NAMALWA (cell line): ENCODE measurements at places on chromosomes 1 and 21.

GRCh38 chr1:88877382-88877825 is 14.0 kb downstream of the GTF2B start:
- peak; percentile 47 for DNase-seq

- DNase-seq: no peak
Observed at GRCh38 chr1:22285549-22286396, 142.9 kb upstream of the WNT4 start.

DNA sequence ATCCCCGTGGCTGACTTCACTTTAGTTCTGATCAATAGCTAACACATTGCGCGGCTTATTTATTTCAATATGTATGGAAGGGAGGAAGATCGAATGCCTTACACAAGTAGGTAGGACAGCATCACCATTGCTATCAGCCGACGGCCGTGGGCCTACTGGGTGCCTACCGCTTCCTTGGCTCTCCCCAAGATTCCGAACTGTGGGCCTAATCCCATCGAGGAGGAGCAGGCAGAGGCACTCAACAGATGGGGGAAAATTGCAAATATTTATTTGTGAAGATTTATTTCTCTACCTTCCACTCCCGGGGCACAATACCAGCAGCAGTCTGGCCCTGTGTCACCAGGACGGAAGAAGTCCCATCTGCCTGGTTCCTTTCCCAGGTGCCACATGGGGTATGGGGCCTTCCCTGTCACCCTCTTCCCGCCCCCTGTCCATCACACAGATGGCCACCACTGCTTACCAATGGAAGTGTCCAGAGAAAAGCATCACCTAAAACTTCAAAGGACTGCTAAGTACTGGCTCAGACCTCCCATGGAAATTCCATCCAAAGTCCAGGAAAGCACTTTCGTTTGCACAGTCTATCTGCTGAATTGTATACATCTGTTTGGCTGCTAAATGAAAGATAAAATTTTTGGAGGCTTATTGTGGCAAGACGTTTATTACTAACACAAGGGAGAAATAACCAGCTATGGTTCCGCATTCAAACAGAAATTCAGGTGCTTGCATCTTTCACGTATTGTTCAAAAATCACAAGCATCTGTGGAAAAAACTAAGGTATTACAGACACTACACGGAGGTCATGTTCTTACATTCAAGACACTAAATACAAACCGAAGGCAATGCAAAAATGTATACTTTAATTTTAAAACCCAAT is 11.8 kb downstream of the AGT start:
- DNase-seq: no peak

GRCh38 chr1:32066489-32066873 is 6.3 kb upstream of the TMEM39B start:
- peak; percentile 51 for DNase-seq

- no peak for DNase-seq
Observed at GRCh38 chr1:29451368-29451892, 215.1 kb downstream of the PTPRU start.

- DNase-seq: no peak
Observed at GRCh38 chr1:91526496-91526895, 25.8 kb downstream of the CDC7 start.

- peak; percentile 82 for DNase-seq
Observed at GRCh38 chr1:88684482-88685258, 597 bp downstream of the PKN2 start.

DNA sequence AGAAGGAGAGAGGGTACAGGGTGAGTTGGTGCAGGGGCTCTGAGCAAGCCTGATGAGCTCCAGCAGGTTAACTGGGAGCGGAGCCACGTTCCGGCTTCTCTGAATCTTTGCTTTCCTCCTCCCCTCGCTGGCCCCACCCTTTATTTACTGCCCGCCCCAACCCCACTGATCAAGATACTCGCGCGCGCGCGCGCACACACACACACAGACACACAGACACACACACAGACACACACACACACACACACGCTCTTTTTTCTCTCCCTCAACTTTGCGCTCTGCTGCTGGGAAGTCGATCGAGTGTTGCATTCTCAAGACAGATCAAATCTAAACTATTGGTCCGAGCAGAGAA is at the start of gene GRIK1:
GRIK1 (minus strand) TSS at position 73 of the 352 bp plus-strand sequence.
- no peak for DNase-seq

DNA sequence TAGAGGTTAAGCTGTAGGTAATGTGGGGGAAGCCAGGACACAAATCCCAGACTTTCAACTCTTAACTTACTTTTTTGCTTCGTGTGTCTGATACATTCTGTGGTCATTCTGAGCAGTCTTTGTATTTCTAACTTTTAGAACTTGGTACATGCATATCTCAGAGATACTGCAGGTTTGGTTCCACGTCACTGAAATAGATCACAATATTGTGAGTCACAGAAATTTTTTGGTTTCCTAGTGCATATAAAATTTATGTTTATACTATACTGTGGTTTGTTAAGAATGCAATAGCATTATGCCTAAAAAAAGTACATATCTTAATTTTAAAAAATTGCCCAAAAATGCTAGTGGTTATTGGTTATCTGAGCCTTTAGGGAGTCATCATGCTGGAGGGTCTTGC is 3.2 kb downstream of the URB2 start:
- DNase-seq: no peak

- no peak for DNase-seq
Observed at GRCh38 chr1:201511941-201512539, 5.1 kb upstream of the CSRP1 start.

DNA sequence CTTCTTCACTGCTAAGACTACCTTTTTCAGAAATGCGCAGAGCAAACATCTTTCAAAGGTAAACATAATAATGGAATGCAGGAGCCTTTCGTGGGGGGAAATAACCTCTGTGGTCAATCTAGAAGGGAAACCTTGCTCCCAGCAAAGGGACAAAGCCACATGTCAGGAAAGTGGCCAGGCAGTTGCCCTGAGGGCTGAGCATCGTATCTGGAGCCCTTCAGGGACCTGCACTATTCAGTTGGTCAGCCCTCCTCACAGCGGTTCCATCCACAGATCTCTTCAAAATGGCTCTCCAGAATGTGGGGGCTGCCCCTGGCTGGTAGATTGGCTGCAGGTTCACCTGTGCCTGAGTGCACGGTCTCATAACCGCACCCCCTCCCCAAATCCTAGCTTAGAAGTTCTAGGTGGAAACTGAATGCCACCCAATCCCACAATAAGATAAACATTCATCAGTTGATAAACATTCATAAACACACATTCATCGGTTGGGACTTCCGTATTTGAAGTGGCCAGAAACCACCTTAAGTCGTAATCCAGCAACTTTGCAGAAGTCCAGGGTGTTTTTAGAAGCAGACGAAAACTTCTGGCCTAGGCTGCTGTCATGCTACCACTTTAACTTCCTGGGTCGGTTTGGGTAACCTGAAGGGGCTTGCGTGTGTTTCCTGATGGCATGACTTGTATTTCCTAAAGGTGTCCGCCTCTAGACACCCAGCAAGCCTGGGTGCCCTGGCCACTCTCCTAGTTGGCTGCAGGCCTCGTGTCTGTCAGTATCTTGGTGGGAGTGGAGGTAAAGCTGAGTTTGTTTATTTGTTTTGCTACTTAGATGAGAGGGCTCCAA is 50.5 kb downstream of the RASSF5 start:
- peak; percentile 57 for DNase-seq

DNA sequence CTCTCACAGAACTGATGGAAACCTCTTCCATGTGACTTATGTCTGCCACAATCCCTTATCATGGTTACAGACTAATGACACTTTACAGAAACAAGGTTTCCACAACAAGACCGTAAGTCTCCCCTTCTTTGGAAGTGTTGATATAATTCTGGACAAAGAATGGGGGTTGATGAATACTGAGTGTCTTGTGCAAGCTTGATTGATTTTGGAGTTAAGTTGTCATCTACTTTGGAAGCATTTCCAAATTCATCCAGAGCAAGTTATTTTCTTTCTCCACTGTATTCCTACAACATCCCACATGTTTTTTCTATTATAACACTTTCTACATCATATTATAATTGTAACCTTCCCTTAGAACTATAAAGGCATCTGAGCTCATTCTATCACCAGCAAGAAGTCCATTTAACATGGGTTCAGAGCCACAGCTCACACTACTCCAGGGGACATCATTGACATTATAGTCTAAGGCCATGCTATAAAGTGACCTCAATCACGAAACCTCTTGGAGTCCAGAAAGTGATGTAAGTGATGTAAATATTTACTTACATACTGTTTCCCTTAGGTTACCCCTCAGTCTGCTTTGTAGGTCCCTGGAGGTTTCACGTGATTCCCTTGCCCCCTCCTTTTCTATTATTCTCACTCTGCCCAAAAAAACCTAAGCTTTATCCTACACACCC is 125.7 kb upstream of the PBX1 start:
- DNase-seq: no peak

- no peak for DNase-seq
Observed at GRCh38 chr1:24206516-24207394, 19.7 kb upstream of the IFNLR1 start.

GRCh38 chr1:153032073-153032472 is 1.1 kb downstream of the SPRR1B start:
- DNase-seq: no peak

DNA sequence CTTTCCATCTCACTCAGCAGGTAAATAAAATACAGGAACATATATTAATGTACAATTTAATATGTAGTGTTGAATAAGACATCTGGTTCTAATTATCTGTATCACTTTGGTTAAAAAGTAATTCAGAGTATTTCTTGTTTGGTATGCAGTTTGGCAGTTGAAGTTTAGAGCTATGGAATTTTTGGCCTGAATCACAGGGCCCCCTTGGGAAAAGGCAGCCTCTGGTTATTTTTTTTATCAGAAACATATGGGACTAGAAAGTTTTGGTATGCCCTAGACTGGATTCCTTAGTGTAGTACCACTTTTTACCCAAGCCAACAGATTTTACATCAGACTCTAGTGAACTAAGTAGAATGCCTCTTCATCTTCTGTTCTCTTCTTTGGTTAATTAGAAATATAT is 26.4 kb downstream of the CNST start:
- DNase-seq: no peak

DNA sequence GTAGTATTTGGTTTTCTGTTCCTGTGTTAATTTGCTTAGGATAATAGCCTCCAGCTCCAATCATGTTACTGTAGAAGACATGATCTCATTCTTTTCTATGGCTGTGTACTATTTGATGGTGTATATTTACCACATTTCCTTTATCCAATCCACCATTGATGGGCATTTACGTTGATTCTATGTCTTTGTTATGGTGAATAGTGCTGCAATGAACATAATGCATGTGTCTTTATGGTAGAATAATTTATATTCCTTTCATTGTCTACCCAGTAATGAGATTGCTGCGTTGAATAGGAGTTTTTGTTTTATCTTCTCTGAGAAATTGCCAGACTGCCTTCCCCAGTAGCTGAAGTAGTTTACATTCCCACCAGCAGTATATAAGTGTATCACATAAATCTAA is 538.8 kb downstream of the LRRIQ3 start:
- DNase-seq: no peak

- DNase-seq: no peak
Observed at GRCh38 chr1:28395181-28395580, 25.6 kb downstream of the PHACTR4 start.

DNA sequence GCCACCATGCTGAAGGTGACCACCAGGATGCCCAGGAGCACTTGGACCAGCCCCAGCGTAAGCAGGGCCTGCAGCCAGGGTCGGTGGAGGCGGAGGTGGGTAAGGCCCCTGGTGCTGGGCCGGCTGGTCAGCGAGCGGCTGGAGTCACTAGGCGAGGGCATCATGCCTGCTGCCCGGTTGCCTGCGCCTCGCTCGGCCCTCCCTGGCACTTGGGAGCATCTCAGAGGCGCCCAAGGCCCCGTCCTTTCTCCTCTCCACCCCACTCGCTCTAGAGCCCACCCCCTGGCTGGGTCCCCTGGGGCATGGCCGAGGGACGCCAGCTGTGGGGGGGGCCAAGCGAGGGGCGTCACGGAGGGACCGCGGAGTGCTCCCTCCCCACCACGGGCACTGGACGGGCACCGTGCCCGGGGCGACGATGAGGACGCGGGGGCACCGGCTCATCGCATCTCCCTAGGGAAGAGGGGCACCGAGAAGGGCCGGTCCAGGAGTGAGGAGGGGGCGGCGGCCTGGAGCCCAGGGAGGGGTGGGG is 505 bp downstream of the ENTREP3 start:
- no peak for DNase-seq
